Stimulated activated CD8-positive, alpha-beta memory T cell treated with anti-CD3 and anti-CD28 coated beads, Interleukin-7, amount 100 ng/mL, for 1 hour (primary cell): ENCODE measurements at places on chromosomes 2 and 18.

GRCh38 chr2:226122041-226122440 is 677.6 kb downstream of the IRS1 start:
- DNase-seq, result no peak

GRCh38 chr2:84805250-84805958 is 75.5 kb downstream of the TRABD2A start:
- no peak for DNase-seq

- DNase-seq, result no peak
These were observed 373.4 kb downstream of the METTL4 start for GRCh38 chr18:2197946-2198345.

DNA sequence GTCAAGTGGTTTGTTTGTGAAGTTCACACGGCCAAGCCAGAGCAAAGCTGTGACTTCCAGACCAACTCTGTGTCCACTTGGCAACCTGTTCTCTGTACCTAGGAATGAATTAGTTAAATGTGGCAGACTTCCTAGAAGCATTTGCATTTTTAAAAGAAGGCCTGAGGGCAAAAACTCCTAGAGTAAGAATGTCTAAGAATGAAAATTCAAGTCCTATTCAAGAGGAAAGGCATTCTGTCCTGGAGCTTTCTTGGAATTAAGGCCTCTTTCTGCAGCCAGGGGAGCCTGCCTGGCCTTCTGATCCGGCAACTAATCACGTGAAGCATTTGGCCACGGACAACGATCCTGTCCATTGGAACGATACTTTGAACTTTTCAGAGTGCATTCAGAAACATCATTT is 155.0 kb downstream of the SETBP1 start:
- no peak for DNase-seq

DNA sequence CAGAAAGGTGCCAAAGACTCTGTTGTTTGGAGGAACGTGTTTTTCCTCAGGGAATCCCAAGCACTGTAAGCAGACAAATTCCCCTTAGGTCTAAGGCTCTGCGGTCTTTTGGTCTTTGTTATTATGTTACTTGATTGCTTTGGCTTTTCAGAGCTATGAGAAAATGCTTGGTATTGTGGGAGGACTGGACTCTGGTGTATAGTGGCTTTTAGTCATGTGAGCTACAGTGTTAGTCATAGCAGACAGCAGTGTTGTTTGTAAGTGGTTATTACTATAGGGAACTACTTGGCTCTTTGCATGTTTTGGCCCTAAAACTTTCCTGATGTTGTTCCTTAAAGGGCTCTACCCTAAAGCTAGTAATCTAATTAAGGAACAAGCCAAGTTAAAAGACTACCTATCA is 956.2 kb upstream of the LRATD1 start:
- no peak for DNase-seq

- DNase-seq, result no peak
These were observed 259.0 kb downstream of the HNMT start for GRCh38 chr2:138223319-138223718.

DNA sequence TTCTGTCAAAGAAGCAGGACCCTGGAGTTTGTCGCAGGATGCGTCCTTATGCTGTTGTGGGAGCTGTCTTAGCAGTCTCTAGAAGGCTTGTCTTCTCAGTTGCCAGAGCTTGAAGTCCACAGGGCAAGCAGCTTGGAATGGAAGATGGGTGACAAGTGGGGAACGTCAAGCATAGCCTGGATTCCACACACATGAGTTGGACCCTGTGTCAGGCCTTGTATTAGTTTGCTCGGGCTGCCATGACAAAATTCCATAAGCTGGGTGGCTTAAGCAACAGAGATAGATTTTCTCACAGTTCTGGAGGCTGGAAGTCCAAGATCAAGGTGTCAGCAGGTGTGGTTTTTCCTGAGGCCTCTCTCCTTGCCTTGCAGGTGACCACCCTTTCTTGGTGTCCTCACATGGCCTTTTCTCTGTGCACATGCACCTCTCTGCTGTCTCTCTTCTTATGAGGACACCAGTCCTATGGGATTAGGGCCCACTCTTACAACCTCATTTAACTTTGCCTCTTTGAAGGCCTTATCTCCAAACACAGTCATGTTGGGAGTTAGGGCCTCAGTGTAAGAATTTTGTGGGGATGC is 51.3 kb downstream of the THNSL2 start:
- DNase-seq, result no peak

DNA sequence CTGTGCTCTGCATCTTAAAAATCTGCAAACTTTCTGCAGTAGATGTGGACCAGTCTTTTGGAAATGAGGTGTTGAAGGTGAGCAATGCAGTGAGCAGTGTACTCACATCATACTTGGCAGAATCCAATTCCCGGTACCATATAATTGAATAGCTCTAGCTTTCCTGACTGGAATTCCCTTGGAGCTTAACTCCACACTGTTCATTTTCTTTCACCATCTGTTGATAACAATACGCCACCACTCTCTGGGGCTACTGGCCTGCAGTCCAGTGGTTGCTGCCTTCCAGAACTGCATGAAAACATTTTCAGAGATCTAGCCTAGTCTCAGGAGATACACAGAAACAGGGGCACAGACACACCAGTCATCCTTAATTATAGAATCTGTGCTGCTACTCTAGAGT is 820.0 kb upstream of the NXPH2 start:
- no peak for DNase-seq

DNA sequence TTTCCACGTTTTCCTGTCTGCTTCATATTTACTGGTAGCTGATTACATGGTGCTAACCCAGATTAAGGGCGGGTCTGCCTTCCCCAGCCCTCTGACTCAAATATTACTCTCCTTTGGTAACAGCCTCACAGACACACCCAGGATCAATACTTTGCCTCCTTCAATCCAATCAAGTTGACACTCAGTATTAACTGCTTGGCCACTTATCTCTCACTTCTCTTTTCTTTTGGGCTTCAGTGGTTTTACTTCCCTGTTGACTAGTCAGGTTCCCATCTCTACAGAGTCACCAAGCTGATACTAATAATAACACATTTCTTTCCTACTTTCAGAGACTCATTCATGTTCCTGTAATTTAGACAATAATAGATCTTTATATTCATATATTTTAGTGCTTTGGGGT is 302.2 kb upstream of the MAP2 start:
- DNase-seq, result no peak

DNA sequence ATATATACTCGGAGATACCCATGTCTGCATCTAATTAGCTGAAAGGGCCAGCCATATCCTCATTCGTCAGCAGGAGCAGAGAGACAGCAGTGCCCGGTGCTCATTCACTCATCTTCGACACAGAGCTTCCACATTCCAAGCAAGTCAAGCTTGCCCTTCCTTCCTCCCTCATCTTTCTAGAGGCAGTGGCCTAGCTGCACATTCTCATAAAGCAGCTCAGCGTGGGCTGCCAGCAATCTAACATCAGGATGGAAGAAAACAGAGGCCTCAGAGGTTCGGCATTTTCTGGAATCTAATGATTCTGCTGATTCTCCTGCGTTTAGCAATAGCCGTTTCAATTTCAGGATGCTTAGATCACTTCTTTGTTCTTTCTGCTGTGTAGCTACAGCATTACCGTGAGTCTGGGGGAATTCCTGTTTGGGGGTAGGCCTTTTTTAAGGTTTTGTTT is 68.8 kb downstream of the CLHC1 start:
- DNase-seq, result no peak

DNA sequence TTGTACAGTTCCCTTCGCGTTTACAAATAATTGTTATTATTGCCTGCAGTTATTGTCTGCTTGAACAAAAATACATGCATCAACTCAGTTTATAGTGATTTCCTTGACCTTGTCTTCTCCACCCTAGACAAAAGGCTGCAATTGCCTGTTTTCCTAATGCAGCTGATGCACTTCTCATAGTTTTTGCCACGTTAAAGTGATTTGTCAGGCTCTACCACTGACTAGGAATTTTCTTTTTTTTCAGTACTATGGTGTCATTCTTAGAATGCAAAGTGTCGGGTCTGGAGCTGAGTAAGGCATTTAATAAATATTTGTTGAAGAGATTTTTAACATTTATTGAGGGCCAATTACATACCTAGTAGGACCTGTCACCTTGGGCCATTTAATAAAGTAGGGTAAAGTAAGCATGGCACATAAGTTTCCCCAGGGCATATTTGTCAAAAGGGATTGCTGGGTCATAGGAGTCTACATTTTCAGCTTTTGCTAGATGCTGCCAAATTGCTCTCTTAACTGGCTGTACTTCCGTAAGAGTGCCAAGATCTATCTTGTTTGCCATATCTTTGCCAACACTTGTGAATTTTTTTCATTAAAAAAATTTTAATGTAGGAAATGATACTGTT is 24.1 kb downstream of the ACSL3 start:
- DNase-seq, result no peak

- DNase-seq, result no peak
These were observed 304.0 kb downstream of the LPIN1 start for GRCh38 chr2:12050396-12050795.

GRCh38 chr2:39664888-39665591 is 677 bp upstream of the TMEM178A start:
- no peak for DNase-seq

GRCh38 chr18:9283791-9284190 is 50.8 kb upstream of the TWSG1 start:
- DNase-seq, result no peak

DNA sequence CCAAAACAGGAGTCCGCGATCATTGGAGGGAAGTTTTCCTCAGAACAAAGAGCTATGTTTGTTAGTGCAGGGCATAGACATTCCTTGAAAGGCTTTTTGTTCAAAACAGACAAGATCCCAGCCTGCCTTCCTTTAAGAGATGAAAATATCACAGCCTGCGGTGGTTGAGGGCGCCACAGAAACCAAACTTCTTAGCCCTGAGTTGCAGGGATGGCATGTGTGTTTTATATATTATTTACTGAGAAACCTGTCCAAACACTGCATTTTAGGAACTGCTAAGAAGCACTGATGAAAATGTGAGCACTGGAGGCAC is 57.5 kb upstream of the TMEM178A start:
- no peak for DNase-seq

- DNase-seq, result no peak
These were observed 376.4 kb downstream of the RBM43 start for GRCh38 chr2:150885236-150885635.

DNA sequence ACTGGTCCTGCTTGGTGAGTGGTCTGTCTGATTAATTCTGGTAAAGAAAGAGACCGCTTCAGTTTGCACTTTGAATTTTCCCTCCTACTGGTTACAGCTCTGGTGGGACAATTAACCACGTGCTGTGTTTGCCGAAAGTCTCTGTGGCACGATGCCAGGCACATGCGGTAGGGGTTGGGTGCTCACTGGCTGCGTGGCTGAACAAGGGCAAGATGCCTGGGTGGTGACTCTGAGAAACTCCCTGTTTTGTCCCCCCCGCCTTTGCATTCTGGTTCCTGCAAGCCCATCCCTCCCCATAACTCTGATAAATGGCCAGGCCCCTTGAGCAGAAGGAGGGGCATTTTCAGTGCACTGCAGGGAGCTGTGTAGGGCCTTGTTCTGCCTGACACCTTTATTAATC is 206.1 kb downstream of the TFCP2L1 start:
- DNase-seq, result no peak

DNA sequence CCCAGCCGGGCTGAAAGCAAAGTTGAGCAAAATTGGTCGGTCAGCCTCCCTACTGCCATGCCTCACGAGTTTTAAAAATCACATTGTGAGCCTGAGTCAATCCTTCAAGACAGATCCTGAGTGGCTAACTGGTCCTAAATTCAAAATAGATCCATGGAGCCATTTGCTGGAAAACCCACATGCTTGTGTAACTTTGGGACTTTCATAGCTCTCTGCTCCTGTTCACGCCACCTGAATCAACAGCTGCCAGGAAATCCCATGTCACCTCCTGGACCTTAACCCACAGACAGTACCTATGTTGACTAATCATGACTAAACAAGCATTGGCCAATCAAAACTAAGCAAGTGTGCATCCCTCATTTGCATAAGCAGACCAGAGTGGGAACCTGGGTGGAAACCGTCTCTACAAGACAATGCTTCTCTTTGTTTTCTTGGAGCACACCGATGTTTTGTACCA is 42.8 kb upstream of the LDLRAD4 start:
- DNase-seq, result no peak

DNA sequence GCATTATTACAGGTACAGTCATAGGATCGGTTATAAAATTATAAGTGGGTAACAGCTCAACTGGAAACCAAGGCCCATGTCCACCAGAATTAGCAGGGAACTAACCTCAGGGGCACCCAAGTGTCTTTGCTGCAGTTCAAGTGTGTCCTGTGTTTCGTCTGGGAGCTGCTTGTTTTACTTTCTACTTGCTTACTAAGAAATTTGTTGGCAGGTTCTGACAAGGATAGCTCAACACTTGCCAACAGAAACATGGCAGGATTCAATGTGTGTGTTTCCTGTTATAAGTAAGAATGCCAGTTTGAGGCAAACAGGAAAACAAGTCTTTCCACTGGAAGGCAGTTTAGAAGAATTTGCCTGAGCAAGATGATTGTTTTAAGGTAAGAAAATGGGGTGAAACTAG is 104.5 kb downstream of the EPHA4 start:
- DNase-seq, result no peak

DNA sequence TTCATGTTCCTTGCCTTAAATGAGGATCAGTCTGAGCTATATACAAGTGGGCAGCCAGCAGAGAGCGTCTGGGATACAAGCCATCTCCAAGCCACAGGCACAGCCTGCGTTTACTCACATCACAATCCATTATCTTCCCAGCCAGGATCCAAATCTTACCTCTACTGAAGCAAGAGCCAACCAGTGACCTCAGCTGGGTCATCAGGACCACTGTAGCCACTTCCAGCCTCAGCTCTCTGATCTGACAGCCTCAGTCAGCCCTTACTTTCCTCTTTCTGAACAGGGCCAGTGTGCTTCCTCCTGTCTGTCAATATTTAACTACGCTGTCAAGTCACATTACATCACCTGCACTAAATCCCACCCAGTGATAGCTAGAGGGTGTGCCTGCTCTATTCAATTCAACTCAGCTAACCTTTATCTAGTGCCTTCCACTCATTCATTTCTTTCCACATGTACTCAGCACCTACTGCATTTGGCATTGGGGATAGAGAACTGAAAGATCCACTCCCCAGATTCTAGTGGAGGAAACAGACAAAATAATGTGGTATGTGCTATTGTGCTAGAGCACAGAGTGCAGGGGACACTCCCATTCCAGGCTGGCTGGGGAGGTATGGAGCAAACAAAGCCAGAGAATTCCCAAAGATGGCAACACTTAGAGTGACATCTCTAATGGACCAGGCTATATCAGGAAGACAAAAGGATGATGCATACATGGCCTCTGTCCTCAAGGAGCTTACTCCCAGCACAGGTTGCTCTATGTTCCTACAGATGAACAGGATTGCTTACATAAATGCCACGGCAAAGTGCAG is 146.5 kb downstream of the NCKAP5 start:
- no peak for DNase-seq

- no peak for DNase-seq
These were observed 2005.9 kb upstream of the CELF4 start for GRCh38 chr18:39571511-39571910.

GRCh38 chr2:10864861-10865636 is 46.7 kb upstream of the KCNF1 start:
- no peak for DNase-seq

GRCh38 chr18:44700652-44701051 is 20.0 kb downstream of the SETBP1 start:
- DNase-seq, result peak; percentile 3
